ENCODE measurements at places on chromosomes 7 and 10. TPM values are rescaled to one million over a fixed set of nuclear protein-coding genes. Genes with fewer than 3 reads are reported as not detected.

RNLS gene
- total RNA-seq = 8.8 TPM

TBC1D12 gene
- total RNA-seq = 66.2 TPM

LRMDA gene
- 5.8 TPM for total RNA-seq

LRRN3 gene
- 140 TPM for total RNA-seq

GAD2 gene
- 40.1 TPM for total RNA-seq

SFTPA1 gene
- not detected for total RNA-seq

MINDY3 gene
- 110 TPM for total RNA-seq

BEND7 gene
- total RNA-seq = 16.8 TPM

VWDE gene
- total RNA-seq = 2.1 TPM

PLA2G12B gene
- not detected for total RNA-seq

AKR1C1 gene
- 29.1 TPM for total RNA-seq

CLEC5A gene
- under 0.01 TPM for total RNA-seq

PRSS58 gene
- total RNA-seq = not detected

ZNF425 gene
- total RNA-seq = 5.8 TPM

HKDC1 gene
- total RNA-seq = 2.1 TPM

CYP17A1 gene
- total RNA-seq = not detected

LRRD1 gene
- total RNA-seq = 0.92 TPM

ATOH7 gene
- total RNA-seq = 0.69 TPM

FOXI2 gene
- not detected for total RNA-seq

IQUB gene
- total RNA-seq = 8.5 TPM

CDNF gene
- 1.6 TPM for total RNA-seq

LIPM gene
- not detected for total RNA-seq

KLF14 gene
- total RNA-seq = 0.23 TPM

BTAF1 gene
- total RNA-seq = 54.9 TPM

MALRD1 gene
- 5.8 TPM for total RNA-seq

All from diencephalon (tissue), 1 donor.